ENCODE measurements at places on chromosomes 3 and 15.
A peak's percentile ranks its signal among the peaks of the same experiment; 100 is the strongest.

GRCh38 chr15:84631706-84632272, 22.3 kb downstream of the WDR73 start:
- no peak for DNase-seq

GRCh38 chr3:11632564-11632963, 11.2 kb downstream of the VGLL4 start:
- no peak for DNase-seq

GRCh38 chr3:44365952-44366351, 27.4 kb downstream of the TCAIM start:
- no peak for DNase-seq

GRCh38 chr15:44782516-44782915, 46.2 kb downstream of the TRIM69 start:
- no peak for DNase-seq

GRCh38 chr3:62665627-62666437, 209.4 kb downstream of the CADPS start:
- DNase-seq = peak; percentile 1

GRCh38 chr15:42772144-42772543, 35.2 kb upstream of the CDAN1 start:
- DNase-seq = no peak

DNA sequence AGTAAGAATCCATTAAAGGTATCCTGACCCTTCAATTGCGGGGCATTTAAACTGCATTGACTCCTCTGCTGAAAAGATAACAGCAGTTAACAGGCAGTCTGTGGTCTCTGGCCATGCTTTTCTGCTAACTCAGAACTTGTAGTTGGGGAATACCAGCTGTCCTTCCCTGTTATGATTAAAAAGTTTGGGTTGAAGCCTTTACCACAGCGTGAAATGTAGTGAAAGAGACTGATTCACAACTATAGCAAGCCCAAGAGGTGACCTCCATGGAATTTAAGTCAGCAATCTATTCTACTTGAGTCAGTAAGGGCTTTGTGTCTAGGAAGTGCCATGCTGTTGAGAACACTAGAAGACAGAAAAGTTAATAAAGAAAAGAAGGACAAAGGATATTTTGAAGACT, 1037.3 kb downstream of the SI start:
- no peak for DNase-seq

GRCh38 chr3:145183261-145183660, 977.7 kb downstream of the PLOD2 start:
- no peak for DNase-seq

DNA sequence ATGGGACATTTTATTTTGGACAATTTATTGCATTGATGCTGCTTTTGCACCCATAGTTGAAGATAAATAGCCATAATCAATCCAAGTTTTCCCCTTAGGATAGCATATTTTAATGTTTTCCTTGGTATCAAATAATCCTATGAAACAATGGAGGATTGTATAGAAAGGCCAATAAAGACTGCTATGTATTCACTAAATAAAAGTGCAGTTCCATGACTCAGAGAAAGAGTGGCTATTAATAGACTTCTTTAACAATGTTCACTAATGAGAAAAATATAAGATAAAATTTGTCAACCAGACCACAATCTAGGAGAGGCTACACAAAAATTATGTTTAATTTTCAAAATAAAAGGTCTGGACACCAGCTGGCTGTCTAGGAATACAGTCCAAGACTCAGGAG, 560.9 kb upstream of the AGTR1 start:
- no peak for DNase-seq

- no peak for DNase-seq
Measured at GRCh38 chr3:192943393-192943792, 25.7 kb upstream of the MB21D2 start.

DNA sequence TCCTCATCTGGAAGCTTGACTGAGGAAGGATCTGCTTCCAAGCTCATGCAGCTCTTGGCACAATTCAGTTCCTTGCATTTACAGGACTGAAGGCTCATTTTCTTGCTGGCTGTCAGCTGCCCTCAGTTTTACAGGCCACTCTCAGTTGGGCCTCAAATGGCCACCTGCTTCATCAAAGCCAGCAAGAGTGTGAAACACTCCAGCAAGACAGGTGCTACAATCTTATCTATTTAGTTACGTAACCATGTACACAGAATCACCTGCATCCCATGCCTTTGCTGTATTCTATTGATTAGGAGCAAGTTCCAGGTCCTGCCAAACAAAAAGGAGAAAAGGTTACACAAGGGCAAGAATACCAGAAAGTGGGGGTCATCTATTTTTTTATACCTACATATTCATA, 40.8 kb downstream of the RHCG start:
- DNase-seq = no peak

GRCh38 chr3:168824107-168824506, 728.4 kb upstream of the GOLIM4 start:
- no peak for DNase-seq

DNA sequence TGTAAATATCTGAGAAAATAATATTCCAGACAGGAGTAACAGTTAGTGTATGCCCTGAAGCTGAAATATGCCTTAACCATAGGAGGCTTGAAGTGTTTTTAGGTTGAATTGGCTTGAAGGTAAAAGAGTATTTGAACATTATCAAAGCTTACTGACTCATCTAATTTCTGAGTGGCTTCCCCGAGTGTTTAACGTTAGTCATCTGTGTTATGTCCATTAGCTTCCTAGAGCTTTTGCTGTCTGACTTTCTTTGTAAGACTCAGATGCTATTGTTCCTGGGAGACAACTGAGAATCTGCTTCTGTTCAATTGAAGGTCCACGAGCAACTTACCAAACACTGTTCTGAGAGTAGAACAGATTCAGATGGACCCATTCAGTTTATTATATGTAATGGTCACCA, 656.8 kb upstream of the NECTIN3 start:
- no peak for DNase-seq

- DNase-seq = peak; percentile 33
Measured at GRCh38 chr3:61669668-61670299, 108.4 kb downstream of the PTPRG start.

DNA sequence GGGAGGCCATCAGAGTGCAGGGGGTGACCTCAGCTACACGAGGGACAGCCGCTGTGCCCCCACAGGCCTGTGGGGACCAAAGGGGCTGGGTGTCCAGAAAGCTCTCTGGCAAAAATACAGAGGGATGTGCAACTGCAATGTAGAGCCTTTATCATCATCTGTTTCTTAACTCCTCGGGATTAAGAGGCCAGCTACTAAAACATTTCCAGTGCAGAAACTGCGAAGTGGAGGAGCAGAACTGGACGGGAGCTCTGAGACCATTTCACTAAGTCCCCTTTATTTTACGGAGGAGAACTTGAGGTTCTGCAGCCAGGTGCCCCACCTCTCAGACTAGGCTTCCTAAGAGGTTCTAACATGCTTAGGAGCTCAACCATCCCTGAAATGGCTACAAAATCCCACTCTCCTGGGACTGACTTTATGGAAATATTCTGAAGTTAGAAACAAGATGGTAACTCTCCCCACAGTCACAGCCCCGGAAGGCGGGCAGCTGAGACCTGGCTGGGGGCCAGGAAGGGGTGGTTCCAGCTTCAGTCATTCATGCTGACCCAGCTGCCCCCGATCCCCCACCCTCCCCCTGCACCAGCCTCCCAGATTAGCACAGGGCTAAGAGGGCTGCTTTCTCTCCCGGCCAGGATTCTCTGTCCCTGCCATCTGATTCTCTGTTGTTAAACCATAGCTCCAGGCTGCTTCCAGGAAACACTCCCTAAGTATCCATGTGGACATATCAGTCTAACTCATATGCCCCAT, 40.3 kb downstream of the UMPS start:
- DNase-seq = no peak

- no peak for DNase-seq
Measured at GRCh38 chr3:161208931-161209330, 12.2 kb upstream of the NMD3 start.

GRCh38 chr3:184727357-184728009, 15.6 kb upstream of the MAGEF1 start:
- DNase-seq = no peak

DNA sequence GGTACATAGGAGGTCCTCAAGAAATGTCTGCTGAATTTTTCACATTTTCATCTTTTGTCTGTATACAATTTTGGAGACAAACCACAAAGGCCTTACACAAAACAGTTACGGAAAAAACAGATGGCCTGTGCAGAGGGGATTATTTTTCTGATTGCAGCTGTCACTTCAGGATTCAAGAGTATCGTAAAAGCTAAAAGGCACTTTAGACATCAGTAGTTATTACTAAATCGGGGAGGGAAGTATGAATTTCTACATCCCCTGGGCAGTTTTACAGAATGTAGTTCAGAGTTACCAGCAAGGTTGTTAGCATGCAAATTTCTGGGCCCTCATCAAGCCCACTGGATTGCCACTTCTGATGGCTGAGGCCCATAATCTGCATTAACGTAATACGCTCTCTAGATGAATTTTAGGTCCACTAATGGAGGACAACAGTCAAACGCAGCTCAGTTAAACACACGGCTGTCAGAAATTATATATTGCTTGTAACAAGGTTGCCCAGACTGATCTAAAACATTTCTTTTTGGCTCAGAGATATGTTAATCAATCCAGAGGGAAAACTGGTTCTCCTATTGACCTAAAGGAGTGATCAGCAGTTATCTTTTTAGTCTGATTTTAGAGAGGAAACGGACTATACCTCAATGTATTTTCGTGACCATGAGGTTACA, 1.1 kb downstream of the RIOX2 start:
- no peak for DNase-seq

DNA sequence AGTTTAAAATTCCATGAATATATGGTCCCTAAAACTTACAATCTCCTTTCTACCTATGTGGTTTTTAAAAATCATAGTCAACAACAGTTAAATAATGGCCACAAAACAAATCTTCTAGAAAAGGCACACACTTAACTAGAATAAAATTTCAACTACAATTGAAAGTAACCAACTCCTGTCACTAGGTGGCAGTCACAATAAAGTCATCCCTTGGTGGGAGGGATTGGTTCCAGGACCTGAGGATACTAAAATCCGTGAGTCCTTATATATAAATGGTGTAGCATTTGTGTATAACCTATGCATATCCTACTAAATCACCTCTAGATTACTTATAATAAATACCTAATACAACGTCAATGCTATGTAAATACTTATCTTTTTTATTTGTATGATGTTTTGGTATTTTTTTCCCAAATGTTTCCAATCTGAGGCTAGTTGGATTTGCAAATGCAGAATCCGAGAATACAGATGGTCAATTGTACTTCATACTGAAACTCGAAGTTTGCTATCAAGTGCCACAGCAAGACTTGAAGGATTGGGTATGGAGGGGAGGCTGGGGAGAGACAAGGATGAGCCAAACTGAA, 172.6 kb downstream of the FMN1 start:
- DNase-seq = no peak

GRCh38 chr15:72339777-72340177, 19.8 kb upstream of the CELF6 start:
- DNase-seq = no peak

DNA sequence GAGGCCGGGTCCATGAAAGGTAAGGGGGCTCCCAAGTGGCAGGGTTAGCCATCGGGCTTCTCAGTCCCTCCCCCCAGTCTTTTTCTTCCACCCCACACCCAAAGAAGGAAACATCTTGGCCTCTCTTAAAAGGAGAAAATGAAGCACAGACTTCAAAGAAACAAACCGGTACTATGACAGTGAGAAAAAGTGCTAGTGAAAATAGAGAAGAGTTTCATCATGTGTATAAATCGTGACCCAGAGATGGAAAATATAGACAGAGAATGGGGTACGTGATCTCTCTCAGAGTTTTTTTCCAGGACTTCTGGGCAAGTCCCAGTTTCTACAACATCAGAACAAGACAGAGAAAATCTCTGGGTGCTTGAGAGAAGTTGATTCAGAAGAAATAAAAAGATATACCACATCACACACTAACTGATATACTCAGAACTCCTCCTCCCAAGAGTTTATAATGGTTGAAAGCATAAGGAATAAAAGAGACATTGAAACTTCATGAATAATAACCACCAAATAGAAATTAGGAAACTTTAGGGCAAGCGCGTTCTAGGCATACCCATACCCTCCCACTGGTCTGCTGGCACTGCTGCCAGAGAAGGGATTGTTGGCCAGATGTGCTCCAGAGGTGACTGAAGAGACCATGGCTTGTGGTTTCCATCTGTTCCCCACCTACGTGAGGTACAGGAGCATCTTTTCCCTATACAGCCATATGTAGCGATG, 318.9 kb upstream of the CHRM5 start:
- no peak for DNase-seq

DNA sequence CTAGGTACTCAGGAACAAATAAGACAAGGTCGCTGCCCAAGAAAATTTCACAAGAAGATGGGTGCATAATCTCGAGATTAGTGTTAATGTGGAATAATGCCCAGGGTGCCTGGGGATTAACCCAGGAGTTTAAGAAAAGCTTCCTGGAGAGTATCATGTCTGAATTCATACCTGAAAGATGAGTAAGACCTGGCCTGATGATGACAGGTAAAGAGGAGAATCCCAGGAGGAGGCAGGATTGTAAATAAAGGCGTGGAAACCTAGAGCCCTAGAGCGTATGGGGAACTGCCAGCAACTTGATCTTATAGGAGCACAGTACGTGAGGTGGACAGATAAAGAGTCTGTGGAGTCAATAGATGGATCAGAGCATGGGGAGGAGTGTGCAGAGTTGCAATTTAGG, 43.0 kb downstream of the ARRDC4 start:
- DNase-seq = no peak

DNA sequence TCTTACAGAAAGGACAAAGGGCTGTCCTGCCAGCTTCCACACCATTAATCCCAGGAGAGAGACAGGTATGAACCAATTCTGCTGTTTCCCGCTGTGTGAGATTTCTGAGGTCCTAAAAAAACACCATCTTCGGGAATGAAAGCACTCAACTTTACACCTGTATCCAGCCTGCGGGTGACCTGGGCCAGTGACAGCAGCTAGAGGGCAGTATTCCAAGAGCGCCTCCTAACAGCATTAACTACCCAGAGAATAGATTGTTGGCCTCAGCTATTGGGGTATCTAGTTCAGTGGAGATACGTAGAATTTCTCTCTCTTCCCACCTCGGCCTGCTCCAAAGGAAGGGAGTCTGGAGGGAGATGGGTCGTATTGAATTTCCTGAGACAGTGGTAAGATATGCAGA, 55.1 kb downstream of the WDR76 start:
- DNase-seq = no peak

Data from GM06990 (cell line).